ENCODE measurements at places on chromosomes 12 and 14.
A peak's percentile ranks its signal among the peaks of the same experiment; 100 is the strongest.

- DNase-seq: no peak
Measured at GRCh38 chr12:94080341-94081009, 67.9 kb upstream of the PLXNC1 start.

GRCh38 chr14:100965296-100965695 lies 61.8 kb upstream of the RTL1 start:
- DNase-seq: no peak

GRCh38 chr14:56322531-56322930 lies 204.3 kb downstream of the PELI2 start:
- DNase-seq: peak; percentile 82

DNA sequence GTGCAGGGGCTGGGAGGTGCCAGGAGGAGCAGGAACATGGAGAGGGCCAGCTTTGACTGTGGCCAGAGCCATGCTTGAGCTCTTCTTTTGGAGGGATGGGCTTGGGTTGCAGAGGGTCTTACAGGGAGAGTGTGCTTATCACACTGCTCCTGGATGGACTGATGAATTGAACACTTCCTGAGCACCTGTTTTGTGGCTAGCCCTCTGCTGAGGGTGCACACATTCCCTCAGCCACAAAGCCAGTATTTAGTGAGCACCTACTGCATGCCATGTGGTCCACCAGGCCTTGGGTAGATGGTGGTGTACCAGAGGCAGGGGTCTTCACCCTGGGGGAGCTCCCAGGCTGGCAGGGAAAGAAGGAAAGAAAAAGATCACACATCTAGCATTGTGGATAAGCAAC lies 118.9 kb downstream of the SLC25A47 start:
- no peak for DNase-seq

DNA sequence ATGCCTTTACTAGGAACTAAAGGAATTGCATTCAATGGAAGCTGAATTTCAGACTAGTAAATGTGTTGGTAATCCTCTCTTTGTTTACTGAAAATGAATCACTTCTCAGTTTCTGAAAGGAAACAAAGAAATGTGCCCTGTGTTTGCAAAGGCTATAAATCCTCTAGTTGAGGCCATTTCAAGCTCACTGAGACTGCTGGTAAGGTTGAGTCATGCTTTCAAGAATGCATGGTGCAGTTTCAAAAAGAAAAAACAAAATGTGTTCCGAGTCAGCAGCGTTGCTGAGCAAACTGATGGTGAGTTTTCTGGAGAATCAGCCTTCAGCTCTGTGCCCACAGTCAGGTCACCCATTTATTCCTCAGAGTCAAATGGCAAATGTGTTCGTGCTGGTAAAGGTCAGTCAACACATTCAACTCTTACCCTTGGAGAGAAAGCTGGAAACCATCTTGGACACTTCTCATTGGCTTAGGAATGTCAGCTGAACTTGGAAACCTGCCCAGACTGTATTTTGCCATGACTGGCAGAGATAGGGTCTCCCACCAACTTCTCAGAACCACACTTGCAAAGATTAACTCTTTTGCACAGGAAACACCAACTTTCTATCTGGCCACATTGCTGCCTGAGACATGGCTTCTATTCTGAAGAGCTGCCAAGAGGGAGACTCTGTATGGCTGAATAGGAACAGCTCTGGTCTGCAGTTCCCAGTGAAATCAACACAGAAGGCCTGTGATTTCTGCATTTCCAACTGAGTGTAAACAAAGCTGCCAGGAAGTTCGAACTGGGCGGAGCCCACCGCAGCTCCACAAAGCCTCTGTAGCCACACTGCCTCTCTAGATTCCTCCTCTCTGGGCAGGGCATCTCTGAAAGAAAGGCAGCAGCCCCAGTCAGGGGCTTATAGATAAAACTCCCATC lies 484.4 kb downstream of the ATP23 start:
- DNase-seq: no peak

Data from NCI-H2029 treated with DMSO at 0.1 percent for 48 hours (cell line).